ENCODE measurements at places on chromosomes 7 and 10.

- DNase-seq, result no peak
Observed at GRCh38 chr7:113137241-113137640, 18.9 kb upstream of the SMIM30 start.

GRCh38 chr10:69348816-69349541, 67.7 kb downstream of the TACR2 start:
- no peak for DNase-seq

- peak; percentile 53 for DNase-seq
Observed at GRCh38 chr7:7969306-7970236, 975 bp downstream of the GLCCI1 start.

- DNase-seq, result no peak
Observed at GRCh38 chr10:73506491-73506890, 10.7 kb upstream of the PPP3CB start.

DNA sequence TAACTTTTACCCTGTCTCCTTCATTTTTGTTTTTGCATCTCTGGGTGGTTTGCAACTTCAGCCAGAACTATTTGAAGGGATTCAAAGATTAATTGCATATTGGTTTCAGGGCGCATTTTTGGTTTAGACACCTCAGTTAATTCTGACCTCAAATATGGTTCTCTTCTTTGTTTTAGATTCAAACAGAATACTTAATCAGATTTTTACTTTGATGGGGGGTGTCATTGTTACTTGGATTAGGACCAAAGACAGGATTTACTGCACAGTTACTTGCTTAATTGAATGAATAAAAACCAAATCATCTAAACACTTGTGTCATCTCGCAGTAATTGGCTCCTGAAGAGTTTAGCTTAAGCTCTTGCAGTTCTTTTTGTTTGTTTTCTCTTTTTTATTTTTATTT, 100.9 kb downstream of the PHTF2 start:
- DNase-seq, result no peak

DNA sequence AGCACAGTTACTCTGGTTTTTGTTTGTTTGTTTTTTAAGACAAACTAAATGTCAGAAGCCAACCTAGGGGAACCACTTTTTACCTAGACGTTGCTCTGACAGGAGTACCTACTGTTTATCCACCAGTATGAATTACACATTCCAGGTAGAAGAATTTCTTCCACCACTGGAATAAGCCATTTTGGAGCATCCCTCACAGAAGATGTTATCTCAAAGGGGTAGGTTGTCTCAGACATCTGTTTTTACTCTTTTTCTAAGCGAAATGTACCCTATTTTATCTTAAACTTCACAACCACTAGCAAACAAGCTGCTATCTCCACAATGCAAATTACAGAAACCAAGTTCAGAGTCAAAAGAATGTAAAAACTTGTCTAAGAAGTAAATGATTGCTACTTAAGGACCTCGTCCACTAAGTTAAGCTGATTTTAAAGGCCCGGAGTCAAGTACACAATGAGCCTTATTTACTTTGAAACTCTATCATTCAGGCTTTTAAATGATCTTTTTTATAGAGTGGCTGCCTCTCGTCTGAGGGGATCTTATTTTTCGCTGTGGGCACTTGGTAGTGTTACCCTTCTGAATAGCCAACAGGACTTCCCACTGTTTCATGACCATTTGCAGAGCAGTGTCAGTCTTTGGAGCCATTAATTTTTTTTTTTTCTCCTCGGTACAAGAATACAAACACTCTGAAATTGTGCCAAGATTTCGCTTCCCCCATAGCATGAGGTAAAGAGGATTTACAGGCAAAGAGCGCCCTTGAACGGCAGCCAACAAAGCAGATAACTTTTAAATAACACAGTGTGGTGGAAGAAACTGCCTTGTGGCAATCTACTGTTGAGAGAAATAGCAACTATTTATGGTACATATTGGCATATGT, 15.7 kb upstream of the ARMC3 start:
- DNase-seq, result no peak

DNA sequence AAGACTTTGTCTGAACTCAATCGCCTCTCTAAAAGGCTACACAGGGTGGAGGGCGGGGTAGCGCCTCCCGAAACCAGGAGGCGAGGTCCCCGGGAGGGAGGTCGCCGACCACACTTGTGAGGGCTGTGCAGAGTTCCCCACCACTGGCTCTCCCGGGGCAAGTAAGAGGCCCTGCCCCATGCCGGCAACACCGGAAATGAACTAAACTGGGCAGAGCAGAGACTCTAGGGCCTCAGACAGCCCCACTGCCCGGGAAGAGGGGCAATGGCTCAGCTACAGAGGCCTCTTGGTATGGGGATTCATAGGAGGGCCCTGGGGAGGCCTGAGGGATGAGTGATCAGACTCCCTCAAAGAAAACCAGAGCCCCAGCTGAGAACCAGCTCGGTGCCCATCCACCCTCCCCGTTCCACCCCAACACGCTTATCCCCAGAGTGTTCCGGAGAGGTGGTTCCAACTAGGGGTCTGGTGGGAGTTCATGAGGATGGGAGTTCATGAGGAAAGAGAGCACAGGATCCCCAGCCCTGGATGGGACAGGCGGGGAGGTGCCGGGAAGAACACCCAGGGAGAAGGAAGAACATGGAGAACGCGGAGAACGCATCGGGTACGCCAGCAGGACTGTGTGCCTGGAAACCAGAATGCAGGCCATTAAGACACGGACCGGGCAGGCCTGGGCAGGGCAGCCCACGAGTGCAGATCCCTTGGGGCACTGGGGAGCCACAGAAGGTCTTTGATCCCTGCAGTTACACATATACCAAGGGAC, 89.4 kb upstream of the MYL10 start:
- DNase-seq, result no peak

DNA sequence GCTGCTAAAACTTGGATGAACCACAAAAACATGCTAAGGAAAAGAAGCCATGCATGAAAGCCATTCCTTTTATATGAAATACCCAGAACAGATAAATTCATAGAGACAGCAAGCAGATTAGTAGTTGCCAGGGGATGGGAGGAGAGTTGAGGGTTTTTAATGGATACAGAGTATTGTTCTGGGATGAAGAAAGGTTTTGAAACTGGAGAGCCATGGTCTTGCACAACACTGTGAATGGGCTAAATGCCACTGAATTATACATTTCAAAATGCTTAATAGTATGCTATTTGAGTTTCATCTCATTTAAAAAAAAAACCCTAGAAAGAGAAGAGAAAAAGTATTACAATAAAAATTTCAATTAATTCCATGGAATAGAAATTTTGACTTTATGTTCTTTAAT, 154.3 kb downstream of the GNAT3 start:
- no peak for DNase-seq

DNA sequence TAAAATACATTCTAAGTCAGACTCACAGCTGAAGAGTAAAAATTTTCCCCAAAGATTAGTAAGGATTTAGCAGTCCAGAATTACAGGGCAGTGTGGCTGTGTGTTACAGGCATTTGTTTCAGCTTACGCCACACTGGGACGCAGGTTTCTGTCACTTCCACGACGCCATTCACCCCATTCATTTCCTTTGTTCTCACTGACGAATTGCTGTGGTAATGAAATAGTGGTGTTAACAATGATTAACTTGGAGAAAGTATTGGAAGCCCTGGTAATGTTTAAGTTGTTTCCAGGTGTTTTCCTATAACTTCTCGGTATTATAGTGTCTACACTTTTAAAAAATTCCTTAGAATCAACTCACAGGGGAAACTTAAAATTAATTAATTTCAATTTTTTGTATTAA, 370.9 kb downstream of the SH2D4B start:
- DNase-seq, result no peak

DNA sequence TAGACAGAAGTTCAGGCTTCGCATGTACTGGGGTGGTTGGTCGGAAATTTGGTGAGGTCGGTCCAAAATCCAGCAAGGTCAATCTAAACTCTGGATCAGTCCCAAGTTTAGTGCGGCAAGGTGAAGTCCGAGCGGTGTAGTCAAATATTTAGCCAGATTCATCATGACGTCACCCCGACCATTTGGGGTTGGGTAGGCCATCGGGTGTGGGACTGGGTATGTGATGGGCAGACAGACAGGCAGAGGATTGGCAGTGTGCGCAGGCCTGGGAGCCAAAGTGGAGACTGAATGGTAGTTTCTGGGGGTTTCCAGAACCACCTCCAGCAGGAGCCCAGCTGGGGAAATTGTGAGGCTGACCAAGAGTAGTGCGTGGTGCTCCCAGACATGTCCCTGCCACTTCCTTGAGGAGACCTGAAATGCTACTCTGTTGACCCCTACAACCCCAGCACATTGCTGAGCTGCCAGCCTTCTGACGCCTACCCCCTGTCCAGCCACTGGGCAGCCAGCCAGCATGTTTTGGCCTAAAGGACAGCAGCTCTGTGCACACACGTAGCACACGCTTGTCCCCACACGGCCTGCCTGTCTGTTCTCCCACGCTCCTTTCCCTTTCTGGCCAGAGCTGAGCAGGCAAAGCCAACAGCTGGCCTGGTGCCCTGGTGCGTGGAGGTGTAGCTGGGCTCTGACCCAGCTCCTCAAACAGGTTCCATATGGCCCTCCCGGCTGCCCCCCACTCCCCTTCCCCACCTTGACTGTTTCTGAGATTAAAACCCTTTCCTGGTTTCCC, 55.9 kb downstream of the FAM241B start:
- DNase-seq, result no peak

GRCh38 chr10:16986406-16987205, 143.0 kb downstream of the CUBN start:
- no peak for DNase-seq

DNA sequence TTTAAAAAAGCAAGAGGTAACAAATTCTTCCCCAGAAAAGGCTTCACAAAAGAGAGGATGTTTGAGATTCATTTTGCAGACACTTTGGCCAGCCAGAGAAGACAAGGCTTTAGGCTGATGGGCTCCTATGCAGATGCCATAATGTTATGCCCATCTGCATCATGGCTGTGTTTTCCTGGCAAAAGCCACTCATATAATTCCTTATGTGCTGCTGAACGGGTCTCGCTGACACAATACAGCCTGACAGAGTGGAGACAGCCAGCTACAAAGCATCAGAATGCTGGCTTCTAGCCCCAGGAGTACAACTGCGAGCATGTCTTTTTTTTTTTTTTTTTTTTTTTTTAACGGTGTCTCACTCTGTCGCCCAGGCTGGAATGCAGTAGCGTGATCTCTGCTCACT, 1157.4 kb upstream of the AUTS2 start:
- no peak for DNase-seq

DNA sequence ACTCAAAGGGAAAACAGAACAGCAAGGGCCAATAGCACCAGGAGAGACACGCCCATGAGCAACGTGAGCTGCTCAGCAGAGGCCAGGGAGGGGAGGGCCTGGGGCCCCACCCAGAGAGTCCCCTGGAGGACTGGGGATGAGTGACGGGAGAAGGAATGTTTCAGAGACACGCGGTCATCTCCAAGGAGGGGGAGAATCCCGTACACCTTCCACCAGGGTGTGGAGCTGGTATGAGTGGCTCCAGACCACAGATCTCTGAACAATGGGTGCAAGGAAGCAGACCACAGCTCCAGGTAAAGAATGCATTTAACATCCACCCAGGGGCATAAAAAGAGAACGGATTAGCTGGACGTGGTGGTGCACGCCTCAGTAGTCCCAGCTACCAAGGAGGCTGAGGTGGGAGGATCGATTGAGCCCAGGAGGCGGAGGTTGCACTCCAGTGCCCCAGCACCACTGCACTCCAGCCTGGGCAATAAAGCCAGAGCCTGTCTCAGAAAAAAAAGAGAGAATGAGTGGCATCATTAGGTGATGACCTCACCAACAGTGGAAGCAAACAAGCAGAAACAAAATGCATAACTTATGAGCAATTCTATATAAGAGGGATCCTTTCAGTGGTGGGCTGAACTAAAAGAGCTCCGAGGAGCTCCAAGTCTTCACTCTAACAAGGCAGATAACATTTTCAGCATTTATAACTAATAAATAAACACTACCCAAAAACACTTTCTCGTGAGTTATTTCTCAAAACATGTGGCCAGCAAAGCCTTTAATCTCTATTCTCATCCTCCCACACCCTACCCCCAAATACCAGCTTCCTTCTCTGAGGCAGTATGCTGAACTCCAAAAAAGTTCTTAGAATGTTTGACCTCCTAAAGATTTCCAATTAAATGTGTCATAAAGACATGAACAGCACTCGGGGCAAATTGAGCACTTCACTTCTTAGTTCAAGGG, 12.5 kb downstream of the PSAP start:
- no peak for DNase-seq

GRCh38 chr7:54796853-54797252, 37.8 kb upstream of the SEC61G start:
- no peak for DNase-seq

DNA sequence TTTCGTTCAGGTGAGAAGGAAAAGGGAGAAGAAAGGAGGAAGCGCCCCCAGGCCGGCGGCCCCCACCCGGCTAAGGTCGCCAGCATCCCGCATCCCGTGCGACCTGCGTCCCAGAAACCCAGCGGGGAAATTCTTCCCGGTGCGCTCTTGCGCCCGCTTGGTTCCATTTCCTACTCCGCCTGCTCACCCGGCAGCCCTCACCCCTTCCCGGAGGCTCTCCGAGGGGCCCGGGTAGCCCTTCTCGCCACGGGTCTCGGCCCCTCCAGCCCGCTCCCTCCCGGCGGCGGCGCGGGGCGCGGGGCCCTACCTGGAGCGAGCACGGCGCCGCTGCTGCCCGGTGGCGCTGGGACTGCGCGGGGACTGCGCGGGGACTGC, at the start of gene PRKCQ:
Gene PRKCQ (minus strand): TSS at position 373 of the 375 bp plus-strand sequence. CDS start 65,141 bp downstream, outside the sequence.
- DNase-seq, result no peak

DNA sequence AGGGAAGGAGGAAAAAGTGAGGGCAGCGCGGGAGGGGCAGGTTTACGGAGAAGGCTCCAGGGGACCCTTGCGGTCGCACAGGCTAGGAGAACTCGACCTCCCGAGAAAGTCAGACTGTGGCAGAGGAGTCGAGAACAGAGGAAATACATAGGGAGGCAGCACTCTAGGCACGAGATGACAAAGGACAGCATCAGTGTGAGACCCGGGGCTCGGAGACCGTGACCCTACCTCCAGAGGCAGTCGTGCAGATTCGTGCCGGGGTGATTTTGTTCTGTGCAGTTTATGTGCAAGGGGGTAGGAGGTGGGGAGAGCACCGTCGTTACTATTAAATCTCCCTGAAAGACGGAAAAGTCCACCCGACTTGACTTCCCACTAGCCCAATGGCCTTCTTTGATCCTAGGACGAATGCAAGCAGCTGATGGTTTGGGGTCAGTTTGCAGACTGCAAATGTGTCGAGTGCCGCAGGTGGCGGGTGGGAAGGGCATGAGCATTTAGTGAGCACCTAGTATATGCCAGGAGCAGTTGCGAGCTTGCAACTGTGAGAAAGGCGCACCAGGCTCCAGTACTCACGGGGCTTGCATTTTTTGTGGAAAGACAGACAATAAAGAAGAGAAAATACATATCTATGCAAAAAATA, 674 bp upstream of the OSBPL3 start:
- DNase-seq, result no peak

GRCh38 chr7:155889636-155890511, 77.6 kb upstream of the SHH start:
- DNase-seq, result no peak

GRCh38 chr7:158407581-158408317, 179.9 kb downstream of the PTPRN2 start:
- no peak for DNase-seq

Measured in stimulated activated CD4-positive, alpha-beta T cell treated with anti-CD3 and anti-CD28 coated beads, Interleukin-2, amount 100 ng/mL, for 24 hours (primary cell).